Stomach (tissue), 19 donors: ENCODE measurements at places on chromosomes 12 and 14. TPM values are rescaled to one million over a fixed set of nuclear protein-coding genes. Genes with fewer than 3 reads are reported as not detected.

DNA sequence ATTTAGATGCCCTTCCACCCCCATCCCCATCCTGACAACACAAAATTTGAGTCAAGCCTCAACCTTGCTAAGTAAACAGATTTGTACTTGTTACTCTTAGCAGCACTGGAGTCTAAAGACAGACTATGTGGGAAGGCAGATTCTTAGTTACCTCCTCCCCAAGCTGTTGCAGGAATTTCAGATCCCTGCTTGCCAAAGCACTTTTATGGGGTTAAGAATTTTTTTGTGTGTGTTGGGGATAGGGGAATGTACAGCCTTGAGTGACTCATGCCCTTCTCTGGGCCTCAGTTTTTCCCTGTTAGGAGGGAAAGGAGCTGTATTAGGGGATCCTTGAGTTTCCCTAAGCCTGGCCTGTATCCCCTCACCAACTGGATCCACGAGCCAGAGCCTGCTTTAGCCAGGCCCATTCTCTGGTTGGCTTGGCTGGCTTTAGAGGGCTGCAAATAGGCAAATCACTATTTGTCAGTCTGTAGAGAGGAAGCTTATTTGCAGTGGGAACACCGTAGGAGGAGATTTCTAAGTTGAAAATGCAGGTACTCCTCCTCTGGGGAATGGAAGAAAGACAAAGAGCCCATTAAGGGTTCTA is 27.7 kb upstream of the RNU6-8 start:
- no peak for DNase-seq

Gene HELB
- 0.58 TPM for total RNA-seq

Gene SERPINA9
- total RNA-seq = not detected

Gene TBX3
- 5.7 TPM for total RNA-seq

Gene GPR132
- 11.1 TPM for total RNA-seq

DNA sequence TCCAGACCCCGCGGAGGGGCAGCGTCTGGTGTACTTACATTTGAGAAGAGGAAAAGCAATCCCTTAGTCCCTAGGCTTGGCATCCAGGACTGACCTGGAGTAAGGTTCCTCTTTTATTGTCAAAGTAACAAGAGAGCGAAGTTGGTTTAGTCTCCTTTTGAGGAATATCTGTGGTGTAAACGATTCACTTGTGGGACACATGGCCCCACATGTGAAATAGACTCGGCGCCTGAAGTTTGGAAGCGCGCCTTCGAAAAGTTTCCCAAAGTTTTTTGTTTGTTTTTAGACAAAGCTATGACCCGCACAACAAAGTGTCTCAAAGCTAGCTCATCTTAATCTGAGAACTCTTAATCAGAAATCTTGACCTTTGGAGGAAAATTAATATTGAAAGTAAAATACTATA is 744 bp downstream of the STYX start:
- no peak for DNase-seq
